ENCODE measurements at places on chromosomes 11 and 22.

DNA sequence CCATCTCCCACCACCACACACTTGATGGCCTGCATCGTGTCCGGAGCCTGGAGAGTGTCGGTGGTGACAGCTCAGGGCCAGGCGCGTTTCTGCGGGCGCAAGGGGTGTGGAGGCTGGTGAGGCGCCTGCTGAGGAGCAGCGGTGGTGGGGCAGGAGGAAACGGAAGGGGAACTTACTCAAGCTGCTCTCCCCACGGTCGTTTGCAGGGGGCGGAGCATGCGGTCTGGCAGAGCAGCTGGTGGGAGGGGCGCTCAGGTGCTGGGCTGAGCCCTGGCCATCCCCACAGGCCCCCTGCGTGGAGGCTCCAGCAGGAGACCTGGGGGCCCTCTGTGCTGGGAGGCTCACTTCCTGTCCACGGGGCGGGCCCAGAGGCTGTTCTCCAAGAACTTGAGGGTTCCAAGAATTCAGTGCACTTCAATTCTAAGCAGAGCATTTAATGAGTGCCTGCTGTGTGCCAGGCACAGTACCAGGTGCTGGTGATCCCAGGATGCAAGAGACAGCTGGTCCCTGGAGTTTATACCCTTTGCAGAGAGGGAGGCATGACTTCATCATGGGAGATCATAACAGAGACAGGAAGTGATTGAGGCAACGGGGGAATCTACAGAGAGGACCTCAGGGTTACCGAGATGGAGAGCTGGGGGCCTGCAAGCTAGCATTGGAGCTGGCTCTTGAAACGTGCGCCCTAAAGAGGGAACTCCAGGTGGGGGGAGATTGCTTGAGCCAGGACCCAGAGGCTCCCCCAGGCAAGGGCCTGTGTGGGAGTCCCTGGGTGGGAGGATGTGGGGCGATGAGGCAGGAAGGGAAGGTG is at the start of gene RAC2:
Gene RAC2, minus strand, starts transcription at position 156 of the 808 bp plus-strand sequence. Its CDS starts 121 bp downstream, at position 35.
- no peak for DNase-seq

- DNase-seq = no peak
These were observed 7.2 kb downstream of the DDX10 start for GRCh38 chr11:108672113-108672512.

GRCh38 chr11:126310200-126310991 is 6.5 kb downstream of the DCPS start:
- DNase-seq = peak; percentile 69

- DNase-seq = no peak
These were observed 28.1 kb upstream of the CHORDC1 start for GRCh38 chr11:90250970-90251369.

GRCh38 chr22:29030016-29030617 is 31.5 kb downstream of the C22orf31 start:
- DNase-seq = no peak

DNA sequence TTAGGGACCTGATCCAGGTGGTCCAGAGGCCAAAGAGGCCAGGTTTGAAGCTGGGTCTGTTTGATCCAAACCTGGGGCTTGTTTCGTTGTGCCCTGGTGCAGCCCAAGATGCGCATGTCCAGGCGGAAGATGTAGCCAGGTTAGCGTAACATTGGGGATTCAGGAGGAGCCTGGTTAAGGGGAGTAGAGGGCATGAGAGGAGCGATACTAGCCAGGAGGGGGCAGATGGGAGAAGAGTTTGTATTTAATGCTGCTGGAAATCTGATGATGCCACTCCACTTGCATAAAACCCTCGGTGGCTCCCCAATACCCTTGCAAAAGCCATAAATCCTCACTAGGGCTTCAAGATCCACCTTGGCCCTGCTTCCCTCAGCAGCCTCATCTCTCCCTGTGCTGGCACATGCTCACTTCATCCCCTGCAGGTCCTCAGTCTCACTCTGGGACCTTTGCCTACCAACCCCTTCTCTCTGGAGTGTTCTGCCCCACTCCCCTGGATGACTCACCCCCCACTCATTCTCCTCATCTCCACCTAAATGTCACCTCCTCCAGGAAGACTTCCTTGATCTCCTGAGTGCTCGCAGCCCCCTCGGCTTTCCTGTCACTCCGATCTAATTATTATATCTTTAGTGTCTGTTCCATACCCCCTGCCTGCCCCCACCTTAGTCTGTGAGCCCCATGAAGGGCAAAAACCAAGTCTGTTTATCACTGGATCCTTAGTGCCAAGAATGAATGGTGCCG is 95.9 kb downstream of the MIAT start:
- DNase-seq = no peak
